Muscle of leg (tissue), 16 donors: ENCODE measurements at places on chromosomes 2 and 18. TPM values are rescaled to one million over a fixed set of nuclear protein-coding genes. Genes with fewer than 3 reads are reported as not detected.

FSHR gene
- 0.28 TPM for polyA plus RNA-seq

FABP1 gene
- polyA plus RNA-seq = 0.34 TPM

EIF2B4 gene
- 34.8 TPM for polyA plus RNA-seq

CENPA gene
- polyA plus RNA-seq = 9.3 TPM

DNA sequence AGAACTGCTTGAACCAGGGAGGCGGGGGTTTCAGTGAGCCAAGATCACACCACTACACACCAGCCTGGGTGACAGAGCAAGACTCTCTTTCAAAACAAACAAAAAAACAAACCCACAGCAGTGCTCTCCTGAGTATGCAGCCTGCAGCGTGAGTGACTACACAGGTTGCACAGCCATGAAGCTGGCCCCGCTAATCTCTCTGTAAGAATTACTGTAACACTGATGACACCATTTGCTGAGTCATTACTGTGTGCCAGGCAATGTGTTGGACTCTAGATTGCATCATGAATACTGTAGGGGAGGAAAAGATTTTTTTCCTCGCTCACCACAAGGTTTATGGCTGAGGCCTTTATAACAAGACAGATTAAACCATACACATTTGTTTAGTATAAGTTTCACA, 118.6 kb upstream of the ATP8B1 start:
- H3K4me3 ChIP-seq = no peak overlapping the region
- peaks cover under 1% of the 10 kb centered on the region for H3K4me1 ChIP-seq
- no peak overlapping the region for H3K27ac ChIP-seq
- DNase-seq = no peak
- no peaks in the 10 kb centered on the region for H3K36me3 ChIP-seq
- H3K27me3 ChIP-seq = no peaks in the 10 kb centered on the region

DNA sequence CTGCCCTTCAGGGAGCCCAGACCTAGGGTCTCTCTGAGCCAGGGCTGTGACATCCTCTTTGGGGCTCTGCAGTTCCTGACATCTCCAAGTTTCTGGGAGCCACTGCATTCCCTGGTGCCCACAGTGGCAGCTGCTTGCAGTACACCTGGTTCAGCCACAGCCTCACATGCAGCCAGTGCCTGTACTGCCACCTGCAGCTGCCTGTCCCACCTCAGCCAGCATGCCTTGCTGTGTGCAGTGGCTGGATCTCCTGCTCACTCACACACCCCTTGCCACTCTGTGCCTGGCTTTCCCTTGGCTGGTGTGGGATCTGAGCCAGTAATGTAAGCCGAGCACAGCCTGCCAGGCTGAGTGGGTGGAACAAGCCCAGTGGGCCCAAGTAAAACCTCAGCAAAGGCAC, 1288.7 kb downstream of the CNTNAP5 start:
- no peak overlapping the region for H3K4me3 ChIP-seq
- no peaks in the 10 kb centered on the region for H3K4me1 ChIP-seq
- no peaks in the 10 kb centered on the region for H3K36me3 ChIP-seq
- no peak for DNase-seq
- no peak overlapping the region for H3K27ac ChIP-seq

DNA sequence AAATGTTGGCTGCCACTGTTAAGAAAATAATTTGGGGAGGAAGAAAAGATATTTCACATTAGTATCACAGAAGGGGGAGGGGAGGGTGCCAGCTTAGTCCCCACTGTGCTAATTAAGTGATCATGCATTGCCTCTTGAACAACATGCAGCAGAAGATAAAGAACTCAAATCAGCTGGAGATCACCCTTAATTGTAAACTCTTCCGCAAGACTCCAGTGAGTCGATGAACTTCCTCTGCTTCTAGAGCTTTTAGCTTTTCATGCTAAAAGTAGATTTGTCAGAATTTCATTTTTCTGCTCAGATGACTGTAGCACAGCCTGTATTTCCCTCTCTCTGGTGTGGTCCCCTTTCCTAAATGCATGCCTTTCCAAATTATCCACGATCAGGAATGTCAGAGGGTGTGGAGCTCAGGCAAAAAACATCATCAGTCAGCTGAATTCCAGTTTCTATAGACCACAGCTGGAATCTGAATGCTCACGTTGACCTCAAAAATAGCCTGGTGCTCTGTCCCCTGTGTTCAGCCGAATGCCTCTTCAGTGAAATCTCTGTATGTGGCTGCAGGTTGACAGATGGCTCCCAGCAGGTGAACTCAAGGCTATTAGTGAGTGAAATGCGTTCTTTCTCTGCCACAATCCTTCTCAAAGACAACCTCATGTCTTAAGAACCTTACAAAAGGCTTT, 156.8 kb upstream of the UNC80 start:
- no peaks in the 10 kb centered on the region for H3K36me3 ChIP-seq
- no peak overlapping the region for H3K27ac ChIP-seq
- H3K27me3 ChIP-seq = no peaks in the 10 kb centered on the region
- peak; percentile 7 for DNase-seq
- H3K4me1 ChIP-seq = no peaks in the 10 kb centered on the region

DNA sequence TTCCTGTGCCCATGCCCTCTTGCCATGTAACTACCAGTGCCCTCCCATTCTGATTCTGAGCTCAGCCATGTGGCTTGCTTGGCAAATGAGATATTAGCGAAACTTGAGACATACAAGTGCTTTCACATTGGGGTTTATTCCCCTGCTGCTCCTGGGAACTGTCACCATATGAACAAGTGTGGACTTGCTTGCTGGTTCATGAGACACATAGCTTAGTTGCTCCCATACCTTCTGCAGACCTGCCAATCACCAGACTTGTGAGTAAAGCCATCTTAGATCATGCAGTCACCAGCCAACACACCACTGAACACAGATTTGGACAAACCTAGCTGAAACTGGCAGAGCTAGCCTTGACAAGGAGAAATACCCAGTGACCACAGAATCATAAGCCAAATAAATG, 155.1 kb downstream of the SS18 start:
- DNase-seq = no peak
- no peak overlapping the region for H3K4me3 ChIP-seq
- no peaks in the 10 kb centered on the region for H3K27me3 ChIP-seq
- H3K4me1 ChIP-seq = no peaks in the 10 kb centered on the region

DNA sequence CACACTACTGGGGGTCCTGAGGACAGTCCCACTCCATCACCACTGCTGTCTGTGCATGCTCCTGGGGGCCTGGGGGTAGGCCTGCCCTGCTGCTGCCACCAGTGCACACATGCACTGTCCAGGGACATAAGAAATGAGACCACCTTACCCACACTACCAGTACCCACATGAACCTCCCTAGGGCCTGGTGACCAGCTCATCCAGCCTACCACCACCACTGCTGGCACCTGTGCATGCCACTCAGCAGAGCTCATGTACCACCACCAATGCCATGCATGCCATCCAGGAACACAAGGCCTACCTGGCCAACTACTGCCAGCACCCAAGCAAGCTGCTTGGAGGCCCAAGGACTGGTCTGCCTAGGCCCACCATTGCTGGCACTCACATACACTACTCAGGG, 112.8 kb downstream of the BARD1 start:
- no peaks in the 10 kb centered on the region for H3K27me3 ChIP-seq
- no peak overlapping the region for H3K27ac ChIP-seq
- H3K4me3 ChIP-seq = no peak overlapping the region
- H3K4me1 ChIP-seq = no peaks in the 10 kb centered on the region
- DNase-seq = no peak

DNA sequence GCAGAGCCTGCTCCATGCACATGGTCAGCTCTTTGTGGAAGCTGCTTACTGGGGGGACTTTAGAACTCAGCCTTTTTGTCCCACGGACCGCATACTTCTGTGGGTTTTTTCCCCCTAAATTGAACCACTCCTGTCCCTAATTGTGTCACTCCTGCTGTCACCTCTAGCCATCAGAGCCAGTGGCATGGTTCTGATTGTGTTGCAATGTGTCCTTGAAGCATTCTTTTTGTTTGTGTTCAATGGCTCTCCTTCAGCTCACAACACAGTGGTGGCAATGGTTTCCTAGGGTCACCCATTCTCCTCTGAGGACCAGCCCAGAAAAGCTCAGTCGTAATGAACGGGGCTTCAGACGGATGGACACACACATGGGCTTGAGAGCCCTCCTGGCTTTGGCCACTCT, 35.4 kb downstream of the CDCA7 start:
- no peaks in the 10 kb centered on the region for H3K27me3 ChIP-seq
- H3K27ac ChIP-seq = no peak overlapping the region
- H3K4me3 ChIP-seq = no peak overlapping the region

DNA sequence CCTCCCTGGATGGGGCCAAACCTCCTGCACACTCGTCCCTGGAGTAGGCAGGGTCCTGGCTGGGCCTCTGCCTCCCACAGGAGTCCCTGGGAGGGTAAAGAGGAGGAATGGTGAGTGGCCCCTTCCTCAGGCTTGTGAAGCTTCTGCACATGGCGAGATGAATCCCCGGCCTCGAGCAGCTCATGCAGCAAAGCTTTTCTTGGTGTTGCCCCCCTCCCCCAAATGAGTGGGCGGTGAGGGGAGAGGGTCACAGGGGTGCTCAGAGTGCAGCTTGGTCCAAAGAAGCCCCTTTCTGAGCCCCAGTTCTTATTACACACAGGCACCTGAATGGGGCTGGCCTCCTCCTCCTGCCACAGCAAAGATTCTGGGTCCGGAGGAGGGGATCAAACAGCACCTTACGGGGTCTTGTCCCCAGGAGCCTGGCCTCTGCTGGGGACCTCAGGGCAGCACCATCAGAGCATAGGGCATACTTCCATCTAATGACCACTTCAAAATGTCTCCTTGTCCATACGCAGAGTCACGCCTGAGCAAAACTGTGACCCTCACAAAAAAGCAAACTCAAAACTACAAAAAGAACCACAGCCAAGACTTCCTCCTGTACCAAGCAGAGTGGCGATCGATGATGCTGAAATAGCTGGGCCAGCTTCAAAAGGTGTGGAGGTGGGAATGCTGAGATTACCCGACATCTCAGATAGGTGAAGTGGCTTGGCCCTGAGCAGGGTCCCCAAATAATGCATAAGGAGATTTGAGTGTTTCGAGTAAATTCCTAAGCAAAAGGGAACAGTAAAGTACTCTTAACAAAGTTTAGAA, 148.4 kb upstream of the TWIST2 start:
- no peaks in the 10 kb centered on the region for H3K27me3 ChIP-seq
- peaks cover 33% of the 10 kb centered on the region for H3K4me1 ChIP-seq
- no peak for DNase-seq
- no peaks in the 10 kb centered on the region for H3K36me3 ChIP-seq
- H3K27ac ChIP-seq = no peak overlapping the region

- H3K4me1 ChIP-seq = peaks cover 22% of the 10 kb centered on the region
- DNase-seq = no peak
- peaks cover 36% of the 10 kb centered on the region for H3K36me3 ChIP-seq
- H3K27ac ChIP-seq = no peak overlapping the region
- H3K4me3 ChIP-seq = no peak overlapping the region
- H3K27me3 ChIP-seq = no peaks in the 10 kb centered on the region
Measured at GRCh38 chr2:70261501-70261900, 3.6 kb downstream of the PCYOX1 start.

GRCh38 chr2:13666582-13667414, 950.1 kb downstream of the TRIB2 start:
- H3K27ac ChIP-seq = no peak overlapping the region
- no peaks in the 10 kb centered on the region for H3K4me1 ChIP-seq
- no peaks in the 10 kb centered on the region for H3K36me3 ChIP-seq
- H3K27me3 ChIP-seq = no peaks in the 10 kb centered on the region

DNA sequence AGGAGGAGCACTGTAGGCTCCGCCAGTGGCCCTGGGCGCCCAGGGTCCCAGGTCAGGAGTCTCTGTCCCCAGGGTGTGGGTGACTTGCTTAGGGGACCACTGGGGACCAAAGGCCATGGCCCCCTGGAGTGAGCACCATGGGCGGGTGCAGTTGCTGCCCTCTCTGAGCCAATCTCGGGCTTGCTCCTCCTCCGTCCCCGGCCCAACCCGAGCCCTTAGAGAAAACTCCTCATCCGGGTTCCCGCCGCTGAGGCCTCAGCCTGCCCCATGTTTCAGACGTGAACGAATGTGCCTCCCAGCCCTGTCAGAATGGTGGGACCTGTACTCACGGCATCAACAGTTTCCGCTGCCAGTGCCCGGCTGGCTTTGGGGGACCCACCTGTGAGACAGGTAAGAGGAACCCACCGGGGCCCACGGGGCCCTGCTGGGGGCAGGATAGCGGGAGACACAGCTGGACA, 38.6 kb downstream of the SNED1 start:
- no peak overlapping the region for H3K4me3 ChIP-seq
- H3K27me3 ChIP-seq = peaks cover 28% of the 10 kb centered on the region
- no peak overlapping the region for H3K27ac ChIP-seq
- no peak for DNase-seq

- no peaks in the 10 kb centered on the region for H3K27me3 ChIP-seq
- no peak overlapping the region for H3K27ac ChIP-seq
- no peak overlapping the region for H3K4me3 ChIP-seq
- DNase-seq = no peak
- H3K36me3 ChIP-seq = no peaks in the 10 kb centered on the region
- H3K4me1 ChIP-seq = no peaks in the 10 kb centered on the region
Measured at GRCh38 chr2:844715-845114, 105.9 kb upstream of the SNTG2 start.

DNA sequence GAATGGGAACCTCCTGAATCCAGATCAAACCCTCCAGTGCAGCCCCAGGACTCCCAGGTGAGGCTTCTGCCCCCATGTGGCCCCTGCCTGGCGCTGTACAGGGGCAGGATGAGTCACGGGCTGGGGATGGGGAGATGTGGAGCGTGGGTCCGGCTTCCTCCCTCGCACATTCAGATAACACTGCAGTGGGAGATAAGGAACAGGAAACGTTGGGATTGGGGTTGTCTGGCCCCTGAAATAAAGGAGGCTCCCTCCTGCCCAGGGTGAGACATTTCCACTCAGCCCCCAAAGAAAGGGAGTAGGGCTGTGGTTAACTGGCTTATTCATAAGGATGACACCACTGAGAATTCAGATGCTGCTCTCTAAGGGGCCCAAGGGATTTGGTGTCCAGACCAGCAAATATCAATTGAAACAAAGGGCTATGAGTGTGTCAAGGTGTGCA, 30.7 kb downstream of the IGFBP5 start:
- no peak for DNase-seq
- peaks cover 18% of the 10 kb centered on the region for H3K4me1 ChIP-seq
- H3K27me3 ChIP-seq = no peaks in the 10 kb centered on the region
- no peak overlapping the region for H3K27ac ChIP-seq
- peaks cover 42% of the 10 kb centered on the region for H3K36me3 ChIP-seq
